ENCODE measurements at places on chromosomes 1 and 21. TPM values are rescaled to one million over a fixed set of nuclear protein-coding genes. Genes with fewer than 3 reads are reported as not detected.

DNA sequence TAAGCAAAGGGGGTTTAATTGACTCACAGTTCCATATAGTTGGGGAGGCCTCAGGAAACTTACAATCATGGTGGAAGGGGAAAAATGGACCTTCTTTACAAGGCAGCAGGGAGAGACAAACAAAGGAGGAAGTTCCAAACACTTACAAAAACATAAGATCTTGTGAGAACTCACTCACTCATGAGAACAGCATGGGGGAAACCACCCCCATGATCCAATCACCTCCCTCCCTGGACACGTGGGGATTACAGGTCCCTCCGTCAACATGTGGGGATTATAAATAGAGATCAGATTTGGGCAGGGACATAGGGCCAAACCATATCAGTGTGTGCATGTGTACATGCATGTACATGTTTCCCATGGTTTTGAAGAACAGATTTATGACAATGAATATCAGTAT is 5.5 kb upstream of the SMG7 start:
- DNase-seq: no peak

GRCh38 chr1:7558481-7558880 is 212.6 kb upstream of the VAMP3 start:
- no peak for DNase-seq

GRCh38 chr1:205205055-205205454 is 6.4 kb downstream of the DSTYK start:
- no peak for DNase-seq

GRCh38 chr21:20739421-20739820 is 258.8 kb upstream of the NCAM2 start:
- peak; percentile 10 for DNase-seq

DNA sequence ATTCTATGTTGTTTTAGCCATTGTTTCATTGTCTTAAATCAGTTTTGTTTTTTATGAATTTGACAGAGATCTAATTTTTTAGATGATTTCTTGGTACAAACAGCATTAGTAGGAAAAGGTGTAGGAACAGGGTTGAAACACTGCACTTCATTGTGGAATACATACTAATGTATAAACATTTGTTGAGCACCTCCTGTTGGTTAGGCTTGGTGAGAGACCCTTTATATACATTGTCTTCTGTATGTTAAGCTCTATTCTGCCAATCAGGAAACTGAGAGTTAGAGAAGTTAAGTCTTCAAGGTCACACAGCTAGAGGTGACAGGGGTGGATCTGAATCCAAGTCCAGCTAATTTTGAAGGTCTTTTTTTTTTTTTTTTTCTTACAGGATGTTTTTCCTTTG is 192.7 kb downstream of the VPS13D start:
- no peak for DNase-seq

Gene CFHR1
- not detected for total RNA-seq

Gene BARHL2
- not detected for total RNA-seq

DNA sequence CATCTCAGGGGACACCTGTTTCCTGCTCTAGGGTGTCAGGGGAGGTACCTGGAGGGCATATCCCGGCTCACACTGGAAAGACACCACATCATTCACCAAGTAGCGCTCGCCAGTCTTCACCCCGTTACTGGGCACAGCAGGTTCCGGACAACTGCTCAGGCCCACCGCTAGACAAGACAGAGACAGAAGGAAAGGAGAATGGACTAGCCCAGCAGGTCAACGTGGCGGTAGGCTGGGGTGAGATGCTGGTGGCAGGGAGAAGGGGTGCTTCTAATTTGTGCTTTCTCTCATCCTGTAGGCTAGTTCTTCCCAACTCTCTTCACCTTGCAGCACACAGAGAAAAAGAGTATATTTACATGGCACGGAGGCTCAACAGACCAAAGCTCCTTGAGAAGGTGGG is 145.0 kb downstream of the ZSCAN20 start:
- DNase-seq: no peak

Gene SEC16B
- total RNA-seq: 0.46 TPM

DNA sequence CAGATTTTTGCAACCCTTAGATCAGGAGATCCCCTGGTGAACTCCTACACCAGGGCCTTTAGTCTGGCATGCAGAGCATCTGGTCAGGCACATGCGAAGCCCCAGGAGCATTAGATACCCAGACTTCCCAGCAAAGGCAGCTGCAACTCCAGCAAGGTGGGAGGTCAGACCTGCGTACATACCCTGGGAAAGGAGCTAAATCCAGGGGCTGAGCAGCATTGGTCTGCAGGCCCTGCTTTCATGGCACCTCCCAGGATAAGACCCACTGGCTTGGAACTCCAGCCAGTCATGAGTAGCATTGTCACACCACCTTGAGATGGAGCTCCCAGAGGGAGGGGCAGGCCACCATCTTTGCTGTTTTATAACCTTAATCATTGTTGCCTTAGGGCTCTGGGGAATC is 92.3 kb downstream of the KCNT2 start:
- no peak for DNase-seq

DNA sequence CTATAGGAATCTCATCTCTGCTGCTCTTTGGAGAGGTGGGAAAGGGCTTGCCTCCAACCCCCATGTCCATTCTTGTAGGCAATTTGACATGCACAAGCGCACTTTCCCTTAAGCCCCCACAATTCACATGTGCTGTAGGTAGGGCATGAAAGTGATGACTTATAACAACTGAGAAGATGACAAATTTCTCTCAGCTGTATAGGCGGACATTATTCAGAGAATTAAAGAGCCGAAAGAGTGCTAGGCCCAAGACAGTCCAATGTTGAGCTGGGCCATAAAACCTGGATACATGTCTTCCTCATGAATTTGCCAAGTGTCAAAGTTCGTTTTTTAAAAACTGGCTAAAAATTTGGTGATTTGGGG is 106.3 kb upstream of the LYPLAL1 start:
- peak; percentile 16 for DNase-seq

- DNase-seq: no peak
Observed at GRCh38 chr21:15797577-15798363, 68.0 kb downstream of the USP25 start.

GRCh38 chr1:32272557-32273390 is 19.1 kb upstream of the HDAC1 start:
- no peak for DNase-seq

Measured in Daoy (cell line).